Iris pigment epithelial cell (primary cell): ENCODE measurements at places on chromosomes 13 and 19.

DNA sequence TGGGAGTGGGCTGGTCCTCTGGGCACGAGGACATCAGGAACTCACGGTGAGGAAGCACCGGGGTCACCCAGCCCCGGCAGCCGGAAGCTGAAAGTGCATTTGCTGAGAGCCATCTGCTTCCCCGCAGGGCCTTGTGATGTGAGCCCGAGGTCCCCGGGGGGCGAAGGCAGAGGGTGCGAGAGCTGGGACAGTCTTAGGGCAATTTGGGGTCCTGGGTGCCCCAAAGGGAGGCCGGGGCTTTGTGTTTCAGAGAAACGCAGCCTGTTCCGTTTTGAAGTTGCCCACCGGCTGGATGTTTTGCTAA, 4.8 kb downstream of the F2RL3 start:
- no peak for DNase-seq

GRCh38 chr19:10748195-10748926, 30.5 kb downstream of the DNM2 start:
- DNase-seq: no peak

DNA sequence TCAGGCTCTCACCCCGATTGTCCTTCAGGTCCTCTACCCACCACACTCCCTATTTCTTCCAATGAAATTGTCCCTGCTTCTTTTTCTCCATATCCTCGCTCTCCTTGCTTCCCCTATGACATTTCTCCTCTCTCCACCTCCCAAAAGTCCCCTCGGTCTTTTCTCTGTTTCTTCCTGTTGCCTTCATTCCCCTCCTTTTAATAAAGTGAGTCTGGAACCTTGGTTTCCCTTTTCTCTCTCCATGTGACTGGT, 676 bp upstream of the ZNF574 start:
- no peak for DNase-seq

DNA sequence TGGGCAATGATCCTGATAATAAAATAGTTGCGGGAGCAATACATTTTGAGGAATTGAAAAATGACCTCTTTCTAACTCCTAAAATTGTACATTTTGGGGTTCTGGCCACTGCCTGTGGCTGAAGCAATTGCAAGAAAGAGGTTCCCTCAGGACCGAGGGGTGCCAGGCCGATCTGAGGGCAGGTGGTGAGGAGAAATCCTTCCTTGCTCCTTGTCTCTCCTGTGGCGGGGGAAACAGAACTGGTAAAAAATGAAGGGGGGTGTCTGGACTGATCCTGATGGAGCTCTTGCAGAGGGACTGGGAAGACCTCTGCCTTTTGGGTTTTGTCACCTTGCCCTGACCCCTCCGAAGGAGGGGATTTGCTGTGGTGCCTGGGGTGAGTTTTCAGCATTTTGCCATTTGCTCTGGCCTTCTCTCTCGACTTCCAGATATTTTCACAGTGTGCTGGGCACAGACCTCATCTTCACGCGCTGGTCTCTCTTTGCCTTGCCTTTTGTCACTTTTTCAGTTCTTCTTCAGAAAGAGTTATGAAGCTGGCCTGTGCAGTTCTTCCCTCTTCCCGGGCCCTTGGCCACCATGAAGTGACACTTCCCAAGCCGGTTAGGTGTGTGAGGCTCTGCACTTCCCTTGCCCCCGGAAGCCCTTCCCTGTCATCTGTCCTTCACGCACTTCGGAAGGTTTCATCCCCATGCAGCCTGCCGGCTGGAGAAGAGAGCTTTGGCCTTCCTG, 22.2 kb downstream of the NFIX start:
- DNase-seq: no peak

DNA sequence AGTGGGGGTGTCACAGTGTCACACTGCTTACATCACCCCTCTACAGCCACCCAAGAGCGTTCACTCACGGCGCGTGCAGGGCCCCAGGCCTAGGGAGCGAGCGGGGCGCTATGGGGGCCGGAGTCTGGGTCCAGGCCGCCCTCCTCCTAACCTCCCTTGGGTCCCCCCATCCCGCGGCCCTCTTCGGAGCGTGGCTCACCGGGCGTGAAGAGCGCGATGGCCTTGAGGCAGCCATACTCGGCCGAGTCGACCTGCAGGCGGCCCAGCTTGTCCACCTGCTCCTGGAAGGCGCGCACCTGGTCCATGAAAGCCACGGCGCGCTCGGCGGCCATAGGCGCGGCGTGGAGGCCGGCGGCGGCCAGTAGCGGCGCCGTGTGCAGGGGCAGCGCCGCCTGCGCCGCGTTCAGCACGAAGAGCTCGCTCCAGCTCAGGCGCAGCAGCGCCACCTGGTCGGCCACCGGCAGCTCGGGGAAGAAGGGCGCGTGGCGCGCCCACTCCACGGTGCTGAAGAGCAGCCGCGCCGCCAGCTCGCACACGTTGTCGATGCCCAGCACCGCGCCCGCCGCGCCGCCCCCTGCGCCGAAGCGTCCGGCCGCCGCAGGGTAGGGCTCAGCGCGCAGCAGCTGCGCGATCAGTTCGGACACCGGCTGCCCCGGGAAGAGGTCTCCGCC, 9.4 kb downstream of the OCEL1 start:
- peak; percentile 81 for DNase-seq

DNA sequence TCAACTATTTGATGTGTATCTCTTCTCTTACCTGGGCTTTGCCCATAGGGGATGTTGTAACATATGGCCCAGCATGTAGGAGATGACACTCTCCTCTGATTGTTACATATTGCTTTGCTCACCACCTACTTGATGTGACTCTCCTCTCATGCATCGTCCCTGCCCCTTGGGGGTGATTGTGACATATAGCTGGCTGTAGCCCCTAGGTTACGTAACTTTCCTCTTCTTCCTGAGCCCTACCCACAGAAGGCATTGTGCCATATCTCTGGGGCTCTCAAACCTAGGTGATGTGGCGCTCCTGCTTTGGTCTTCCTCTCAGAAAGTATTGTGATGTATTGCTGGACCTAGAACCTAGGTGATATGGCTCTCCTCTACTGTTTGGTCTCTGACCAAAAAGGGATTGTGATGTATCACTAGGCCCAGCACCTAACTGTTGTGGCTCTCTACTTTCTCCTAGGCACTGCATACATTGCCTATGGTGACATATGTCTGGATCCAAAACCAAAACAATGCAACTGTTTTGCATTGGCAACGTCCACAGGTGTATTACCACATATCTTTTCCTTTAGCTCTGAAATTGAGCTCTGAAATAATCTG, 71.9 kb upstream of the ZNF724 start:
- DNase-seq: no peak

GRCh38 chr13:32811297-32811800, 204.9 kb upstream of the KL start:
- DNase-seq: no peak

- peak; percentile 47 for DNase-seq
Measured at GRCh38 chr13:80237646-80238045, 103.3 kb downstream of the SPRY2 start.

GRCh38 chr13:24196593-24197197, 36.2 kb downstream of the SPATA13 start:
- DNase-seq: no peak

DNA sequence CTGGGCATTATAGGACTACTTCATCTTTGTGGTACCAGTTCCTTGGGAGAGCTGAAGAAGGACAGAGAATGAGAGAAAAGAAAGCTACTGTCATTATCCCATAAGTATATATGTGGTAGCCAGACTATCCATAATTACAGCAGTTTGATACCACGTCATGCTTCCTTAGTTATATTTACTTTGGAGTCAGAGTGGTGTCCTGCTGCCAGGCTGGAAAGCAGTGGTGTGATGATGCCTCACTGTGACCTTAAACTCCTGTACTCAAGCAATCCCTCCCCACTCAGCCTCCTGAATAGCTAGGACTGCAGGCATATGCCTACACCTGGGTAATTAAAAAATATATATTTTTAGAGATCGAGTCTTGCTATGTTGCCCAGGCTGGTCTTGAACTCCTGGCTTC, 57.8 kb downstream of the WTIP start:
- DNase-seq: no peak

GRCh38 chr13:21148557-21149258, 27.6 kb downstream of the SKA3 start:
- no peak for DNase-seq

DNA sequence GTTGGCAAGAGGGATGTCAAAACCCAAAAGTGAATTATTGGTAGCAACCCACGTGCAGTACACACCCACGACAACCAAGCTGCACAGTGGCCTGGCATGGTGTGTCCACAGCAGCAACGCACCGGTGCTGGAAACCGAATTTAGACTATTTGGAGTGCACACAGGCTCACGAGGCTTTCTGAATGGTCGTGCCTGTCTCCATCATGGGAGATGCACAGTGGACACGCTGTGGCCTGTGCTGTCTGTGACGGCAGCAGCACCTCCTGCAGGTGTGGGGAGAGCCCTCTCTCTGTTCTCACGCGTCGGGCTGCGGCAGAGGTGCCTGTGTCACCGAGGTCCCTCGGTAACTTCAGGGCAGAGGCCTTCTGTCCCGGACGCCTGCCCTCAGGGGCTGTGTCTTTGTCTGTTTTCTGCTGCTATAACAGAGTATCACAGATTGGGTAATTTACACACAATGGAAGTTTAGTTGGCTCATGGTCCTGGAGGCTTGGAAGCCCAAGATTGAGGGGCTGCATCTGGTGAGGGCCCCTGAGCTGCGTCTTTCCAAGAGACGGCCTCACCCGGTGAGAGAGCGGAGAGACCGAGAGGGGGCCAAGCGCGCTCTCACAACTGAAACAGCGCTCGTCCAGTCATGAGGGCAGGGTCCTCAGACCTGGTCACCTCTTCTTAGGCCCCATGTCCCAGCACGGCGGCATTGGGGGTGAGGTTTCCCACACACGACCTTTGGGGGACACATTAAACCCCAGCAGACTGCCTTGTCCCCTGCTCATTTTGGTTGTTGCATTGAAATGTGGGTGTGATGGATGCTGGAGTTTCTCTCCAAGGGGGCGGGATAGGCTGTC, 9.1 kb upstream of the MCF2L start:
- no peak for DNase-seq
